ENCODE measurements at places on chromosomes 2 and 18.

GRCh38 chr2:38933653-38934052 lies 44.0 kb downstream of the ARHGEF33 start:
- no peak for DNase-seq

GRCh38 chr2:27992787-27993401 lies 102.4 kb downstream of the BABAM2 start:
- DNase-seq, result no peak

DNA sequence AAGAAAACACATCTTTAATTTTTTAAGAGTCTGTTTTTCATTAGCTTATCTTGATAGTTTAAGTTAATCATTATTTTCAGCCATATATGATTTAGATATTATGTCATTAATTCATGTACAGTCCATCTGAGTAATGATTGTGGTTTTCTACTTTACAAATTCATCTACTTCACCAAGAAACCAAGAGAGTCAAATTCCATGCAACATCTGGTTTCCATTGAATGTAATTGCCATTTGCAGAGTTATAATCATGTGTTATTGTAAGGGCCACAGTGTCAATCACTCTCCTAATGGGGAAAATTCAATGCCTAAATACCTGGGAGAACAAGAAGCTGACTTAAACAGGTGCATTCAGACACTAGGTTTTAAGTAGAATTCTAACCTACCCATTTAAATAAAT lies 217.2 kb upstream of the OSR1 start:
- no peak for DNase-seq

- DNase-seq, result no peak
Measured at GRCh38 chr2:55084641-55085040, 34.4 kb upstream of the RTN4 start.

- no peak for DNase-seq
Measured at GRCh38 chr18:56639104-56639381, 651 bp upstream of the TXNL1 start.

GRCh38 chr2:85623991-85624390 lies 8.0 kb downstream of the USP39 start:
- DNase-seq, result no peak

DNA sequence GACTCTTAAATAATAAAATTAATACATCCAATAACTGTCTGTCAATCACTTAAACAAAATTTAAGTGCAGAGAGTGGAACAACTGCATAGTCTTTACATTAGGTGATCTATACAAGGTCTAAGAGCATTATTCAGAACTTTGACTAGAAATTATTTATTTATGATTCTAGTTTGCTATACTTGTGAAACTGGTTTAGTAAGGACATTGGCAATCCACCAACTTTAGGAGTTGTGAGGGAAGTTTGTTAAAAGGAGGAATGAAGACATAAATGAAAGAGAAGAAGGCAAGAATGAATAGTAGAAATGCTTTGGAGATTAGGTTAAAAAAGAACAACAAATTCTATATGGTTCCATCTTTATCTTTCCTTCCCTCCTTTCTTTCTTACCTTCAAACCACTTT lies 217.5 kb downstream of the GPD2 start:
- DNase-seq, result no peak
